Stimulated activated naive CD4-positive, alpha-beta T cell treated with Interleukin-2 at 50 U/mL for 16 hours (primary cell): ENCODE measurements at places on chromosomes 5 and 9.

DNA sequence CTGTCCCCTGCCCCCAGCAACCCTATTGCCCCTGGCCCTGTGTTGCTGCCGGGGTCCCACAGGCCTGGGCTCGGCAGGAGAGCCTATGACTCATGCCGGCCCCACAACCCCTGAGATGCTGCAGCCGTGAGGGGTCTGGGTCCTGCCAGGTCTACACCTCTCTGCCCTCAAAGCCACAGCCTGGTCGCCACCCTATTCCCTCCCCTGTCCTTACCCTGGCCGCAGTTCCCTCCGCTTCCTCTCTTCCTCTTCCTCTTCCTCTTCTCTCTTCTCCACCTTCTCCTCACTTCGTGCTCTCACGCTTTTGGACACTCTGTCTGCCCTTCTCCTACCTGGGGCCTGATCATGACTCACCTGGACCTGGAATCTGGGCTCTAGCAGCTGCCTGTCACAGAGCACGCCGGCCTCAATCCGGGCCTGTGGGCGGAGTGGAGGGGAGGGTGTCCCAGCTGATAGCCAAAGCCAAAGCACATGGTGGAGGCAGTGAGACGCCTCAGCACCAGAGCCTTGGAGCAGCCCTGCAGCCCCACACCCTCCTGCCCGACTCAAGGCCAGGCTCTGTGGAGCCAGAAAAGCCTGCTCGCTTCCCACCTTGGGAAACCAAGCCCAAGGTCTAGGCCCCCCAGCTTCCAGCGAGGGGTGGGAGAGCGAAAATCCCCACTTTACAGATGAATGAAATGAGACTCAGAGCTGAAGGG, 26.8 kb upstream of the CSF1R start:
- no peak for DNase-seq

DNA sequence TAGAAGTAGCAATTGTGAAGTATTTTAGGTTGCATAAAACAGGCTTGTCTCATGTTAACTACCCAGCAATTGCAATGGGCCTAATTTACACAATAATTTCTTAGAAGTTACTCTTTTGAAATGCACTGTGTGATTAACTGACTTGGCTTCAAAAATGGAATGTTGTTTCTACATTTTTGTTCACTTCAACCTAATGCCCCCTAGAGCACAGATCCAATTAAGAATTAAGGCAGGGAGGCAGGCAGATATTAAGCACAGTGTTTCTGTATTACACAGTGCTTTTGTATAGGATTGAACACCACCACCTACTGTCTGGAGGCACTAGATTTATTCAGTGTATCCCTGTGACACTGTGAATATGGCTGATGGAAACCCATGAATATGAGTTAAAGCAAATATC, 302.1 kb downstream of the FBXL17 start:
- DNase-seq = no peak

DNA sequence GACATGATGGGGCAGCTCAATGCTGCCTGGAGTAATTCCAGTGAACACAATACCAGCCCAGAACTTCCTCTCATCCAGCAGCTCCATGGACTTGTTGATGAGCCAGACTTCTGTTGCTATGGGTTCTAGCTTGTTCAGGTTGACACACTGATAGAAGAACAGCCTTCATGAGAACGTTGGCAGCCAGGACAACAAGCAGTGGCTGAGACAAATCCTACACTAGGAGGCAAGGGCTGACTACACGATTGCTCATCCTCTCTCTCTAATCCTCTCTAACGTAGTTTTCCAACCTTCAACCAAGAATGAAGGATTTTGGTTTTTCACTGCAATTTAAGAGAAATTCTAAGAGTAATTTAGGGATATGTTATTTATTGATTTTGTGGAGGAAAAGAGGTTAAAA, 67.8 kb downstream of the NIPSNAP3B start:
- no peak for DNase-seq

DNA sequence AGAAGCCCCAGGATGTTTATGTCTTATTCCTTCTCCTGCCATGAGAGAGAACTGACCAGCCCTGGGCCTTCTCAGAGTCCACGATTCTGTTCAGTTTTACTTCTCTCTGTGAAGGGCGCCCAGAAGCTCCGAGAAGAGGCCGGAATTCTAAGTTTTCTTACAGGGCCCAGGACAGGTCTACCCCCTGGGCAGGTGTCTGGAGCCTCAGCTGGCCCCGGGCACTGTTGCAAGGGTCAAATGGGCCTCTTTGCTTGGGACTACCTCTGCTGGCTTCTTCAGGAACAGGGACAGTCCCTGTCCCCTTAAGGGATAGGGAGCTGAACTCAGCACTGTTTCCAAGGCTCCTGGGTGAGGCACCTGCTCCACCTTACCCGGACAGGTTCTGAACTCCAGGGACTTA, 55.0 kb downstream of the RASGEF1C start:
- DNase-seq = no peak

DNA sequence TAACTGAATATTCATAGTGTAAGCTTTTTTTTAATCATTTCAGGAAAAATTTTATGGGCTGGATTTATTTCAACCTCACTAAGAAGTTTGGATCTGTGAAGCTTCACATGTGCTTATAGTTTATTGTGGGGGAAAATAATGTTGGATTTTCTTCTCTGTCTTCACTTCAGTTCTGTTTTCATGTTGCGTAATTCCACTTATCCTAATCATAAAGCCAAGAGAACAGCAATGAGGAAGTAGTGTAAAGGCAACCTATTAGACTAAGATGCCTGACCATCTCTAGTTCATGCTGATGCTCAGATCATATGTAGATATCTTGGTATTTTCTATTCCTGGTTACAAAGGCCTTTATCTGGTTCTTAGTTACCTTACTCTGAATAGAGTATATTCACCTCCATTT, 50.0 kb downstream of the CD180 start:
- no peak for DNase-seq

DNA sequence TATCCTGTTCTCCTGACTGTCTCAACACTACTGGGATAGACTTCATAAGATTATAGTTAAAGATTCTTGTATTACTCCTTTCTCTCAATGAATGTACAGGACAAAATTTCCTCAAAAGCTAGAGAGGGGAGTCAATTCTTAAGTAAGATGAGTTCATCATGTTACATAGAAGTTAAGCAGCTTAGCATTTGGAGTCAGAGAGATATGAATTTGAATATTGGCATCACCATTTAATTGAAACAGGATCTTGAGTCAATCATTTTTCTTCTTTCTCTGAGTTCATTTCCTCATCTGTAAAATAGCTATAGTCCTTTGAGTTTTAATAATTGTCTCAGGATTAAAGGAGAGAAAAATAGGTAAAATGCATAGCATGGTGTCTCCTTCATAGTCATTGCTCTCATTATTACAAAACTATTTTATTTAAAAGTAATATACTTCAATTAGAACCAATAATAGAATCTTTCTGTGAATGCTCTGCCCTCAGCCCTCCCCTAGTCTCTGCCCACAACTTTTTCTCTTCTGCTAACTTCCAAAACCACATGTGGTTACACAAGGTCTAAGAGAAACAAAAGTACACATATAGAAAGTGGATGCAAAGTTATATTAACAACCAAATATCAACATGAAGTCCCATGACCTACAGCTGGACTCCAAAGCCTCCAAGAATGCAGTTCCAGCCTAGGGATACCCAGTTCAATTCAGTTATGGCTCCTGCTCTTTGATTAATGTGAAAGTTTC, 265.6 kb downstream of the TLE1 start:
- no peak for DNase-seq

DNA sequence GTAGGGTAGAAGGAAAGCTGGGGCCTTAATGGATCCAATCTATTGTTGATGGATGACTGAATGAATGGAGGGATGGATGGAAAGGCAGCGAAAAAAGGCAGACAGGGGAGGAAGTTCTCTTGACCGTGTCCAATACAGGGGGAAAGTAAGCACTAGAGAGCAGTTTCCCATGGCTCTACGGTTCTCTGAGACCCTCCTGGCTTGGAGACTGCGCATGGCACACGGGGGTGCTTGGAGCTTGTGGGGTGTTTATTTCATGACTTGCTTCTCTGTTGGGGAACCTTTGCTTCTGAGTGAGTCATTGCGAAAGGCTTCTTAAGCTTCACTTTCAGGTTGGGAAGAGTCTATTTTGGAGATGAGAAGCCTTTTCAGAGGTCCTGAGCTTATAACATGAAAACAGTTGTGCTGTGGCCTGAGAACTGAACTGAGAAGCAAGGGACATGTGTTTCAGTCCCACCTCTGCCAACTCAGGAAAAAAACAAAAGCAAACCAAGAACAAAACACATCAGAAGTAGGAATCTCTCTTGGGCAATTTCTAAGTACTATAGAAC, 12.8 kb upstream of the TEX48 start:
- DNase-seq = no peak

DNA sequence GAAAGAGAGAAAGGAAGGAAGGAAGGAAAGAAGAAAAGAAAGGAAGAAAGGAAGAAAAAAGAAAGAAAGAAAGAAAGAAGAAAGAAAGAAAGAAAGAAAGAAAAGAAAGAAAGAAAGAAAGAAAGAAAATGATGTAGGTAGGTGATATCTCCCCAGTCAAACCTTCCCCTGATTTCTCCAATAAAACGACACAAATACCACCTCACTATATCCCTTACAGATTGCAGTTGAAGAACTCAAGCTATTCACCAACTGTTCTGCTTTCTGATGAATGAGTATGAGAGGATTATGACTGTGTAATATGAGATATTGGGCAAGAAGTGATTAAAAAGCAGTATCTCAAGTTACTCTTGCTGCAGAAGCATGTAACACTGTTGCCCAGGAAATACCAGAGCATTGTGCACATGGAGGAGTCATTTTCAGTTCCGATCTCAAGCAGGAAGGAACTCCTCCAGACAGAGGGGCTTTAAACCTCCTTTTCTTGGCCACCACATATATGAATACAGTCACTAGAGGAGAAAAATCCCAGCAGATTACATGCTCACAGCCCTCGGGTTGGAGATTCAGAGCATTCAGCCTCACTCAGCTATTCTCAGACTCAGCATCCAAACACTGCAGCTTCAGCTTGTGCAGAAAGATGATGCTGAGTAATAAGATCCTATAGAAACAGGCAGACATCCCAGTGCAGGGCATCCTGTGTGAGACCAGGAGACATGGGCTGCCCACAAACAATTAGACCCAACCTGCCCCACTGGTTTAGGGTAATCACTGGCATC, 61.4 kb downstream of the UGCG start:
- no peak for DNase-seq

- DNase-seq = no peak
Observed at GRCh38 chr5:139068494-139069151, 129.5 kb downstream of the SIL1 start.

DNA sequence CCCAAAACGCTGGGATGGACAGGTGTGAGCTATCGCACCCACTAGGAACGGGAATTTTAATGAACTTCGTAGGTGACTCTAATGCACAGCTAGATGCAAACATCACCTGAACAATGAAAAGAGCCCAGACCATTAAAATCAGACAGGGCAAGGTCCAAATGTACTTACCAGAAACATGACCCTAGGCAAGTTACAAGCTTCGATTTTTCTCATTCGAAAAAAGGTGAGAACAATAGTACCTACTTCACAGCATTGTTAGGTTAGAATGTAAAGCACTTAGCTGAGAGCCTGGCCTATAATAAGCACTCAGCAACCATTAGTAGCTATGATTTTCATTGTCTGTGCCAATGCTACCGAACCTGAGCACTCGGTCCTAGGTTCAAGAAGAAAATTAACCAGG, 5.8 kb upstream of the KLHL3 start:
- no peak for DNase-seq

DNA sequence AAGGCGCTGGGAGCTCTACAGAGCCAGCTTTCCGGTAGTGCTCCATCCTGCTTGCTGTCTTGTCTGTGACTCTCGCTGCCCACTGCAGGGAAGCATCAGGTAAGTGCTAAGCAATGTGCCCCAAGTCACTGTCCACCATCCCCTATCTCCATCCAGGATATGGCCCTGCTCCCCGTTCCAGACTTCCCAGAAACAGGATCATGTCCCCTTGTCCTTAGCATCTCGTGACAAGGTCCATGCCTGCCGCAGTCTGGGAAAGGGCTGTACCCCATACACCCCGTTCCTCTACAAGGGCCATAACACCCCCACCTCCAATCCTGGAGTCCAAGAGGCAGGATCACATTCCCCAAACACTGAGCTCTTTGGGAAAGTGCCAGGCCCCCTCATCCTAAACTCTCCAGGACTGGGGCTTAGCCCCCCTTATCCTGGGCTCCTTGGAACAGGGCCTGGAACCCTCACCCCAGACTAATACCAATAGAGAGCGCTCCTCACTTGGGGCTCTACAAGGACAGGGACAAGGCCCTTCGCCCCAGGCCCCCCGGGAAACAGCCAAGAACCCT, 566 bp downstream of the RPP25L start:
- DNase-seq = no peak

GRCh38 chr5:132190161-132190817, 37.4 kb downstream of the P4HA2 start:
- no peak for DNase-seq

DNA sequence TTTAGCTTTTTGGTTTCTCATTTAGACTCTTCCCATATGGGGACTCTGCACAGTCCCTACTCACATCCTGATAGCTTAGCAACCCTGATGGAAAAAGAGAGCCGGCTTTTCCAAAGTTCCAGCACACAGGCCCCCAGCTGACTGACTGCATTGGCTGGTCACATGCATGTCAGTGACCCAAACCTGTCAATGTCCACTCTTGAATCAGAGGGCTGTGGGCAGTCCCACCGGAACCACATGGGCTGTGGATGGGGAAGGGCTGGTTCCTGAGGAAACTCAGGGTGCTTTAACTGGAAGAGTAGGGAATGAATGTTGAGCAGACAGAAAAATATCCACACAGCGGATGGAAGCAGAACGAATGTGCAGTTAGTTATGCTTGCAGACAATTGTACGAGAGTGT, 136.6 kb downstream of the NSG2 start:
- DNase-seq = no peak

DNA sequence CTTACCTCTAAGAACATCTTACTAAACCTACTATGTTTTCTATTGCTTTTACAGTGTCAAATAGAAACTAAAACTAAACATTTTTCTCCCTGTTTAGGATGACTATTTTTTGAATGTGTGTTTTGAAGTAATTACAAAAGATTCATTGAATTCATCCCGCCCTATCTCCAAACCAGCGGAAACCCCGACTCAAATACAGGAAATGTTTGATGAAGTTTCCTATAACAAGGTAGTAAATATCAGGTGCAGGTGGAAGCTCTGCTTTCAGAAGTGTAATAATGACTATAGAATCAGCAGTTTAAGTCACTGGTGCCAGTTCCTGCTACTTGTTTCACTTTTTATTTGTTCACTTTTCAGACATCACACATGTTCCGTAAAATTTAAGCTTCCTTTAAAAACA, 20.0 kb downstream of the ERAP2 start:
- DNase-seq = peak; percentile 12

- no peak for DNase-seq
Observed at GRCh38 chr9:4276856-4277255, 23.0 kb downstream of the GLIS3 start.
